ENCODE measurements at places on chromosomes 6 and 20. TPM values are rescaled to one million over a fixed set of nuclear protein-coding genes. Genes with fewer than 3 reads are reported as not detected.

- DNase-seq, result no peak
Measured at GRCh38 chr20:45835329-45835765, 1.7 kb downstream of the SNX21 start.

Gene LAMA2
- total RNA-seq, result 40.2 TPM

DNA sequence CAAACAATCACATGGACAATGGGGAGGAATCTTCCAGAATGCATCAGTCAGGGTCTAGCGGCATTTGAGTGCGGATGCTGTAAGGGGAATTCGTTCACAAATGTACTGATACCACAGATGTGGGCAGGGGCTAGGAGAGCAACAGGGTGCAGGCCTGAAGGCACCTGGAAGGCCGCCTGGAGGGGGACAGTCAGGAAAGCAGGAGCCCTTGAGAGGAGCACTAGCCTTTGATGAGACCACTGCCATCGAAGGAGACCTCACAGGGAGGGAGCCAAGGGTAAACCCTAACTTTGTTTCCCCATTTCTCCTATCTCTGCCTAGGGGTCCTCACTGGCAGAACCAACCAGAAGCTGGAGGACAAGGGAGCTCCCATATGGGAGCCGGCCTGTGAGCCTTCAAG lies 38.2 kb downstream of the MYB start:
- DNase-seq, result no peak

- no peak for DNase-seq
Measured at GRCh38 chr6:150316936-150317335, 51.9 kb upstream of the IYD start.

- no peak for DNase-seq
Measured at GRCh38 chr6:162485464-162485863, 242.1 kb downstream of the PRKN start.

DNA sequence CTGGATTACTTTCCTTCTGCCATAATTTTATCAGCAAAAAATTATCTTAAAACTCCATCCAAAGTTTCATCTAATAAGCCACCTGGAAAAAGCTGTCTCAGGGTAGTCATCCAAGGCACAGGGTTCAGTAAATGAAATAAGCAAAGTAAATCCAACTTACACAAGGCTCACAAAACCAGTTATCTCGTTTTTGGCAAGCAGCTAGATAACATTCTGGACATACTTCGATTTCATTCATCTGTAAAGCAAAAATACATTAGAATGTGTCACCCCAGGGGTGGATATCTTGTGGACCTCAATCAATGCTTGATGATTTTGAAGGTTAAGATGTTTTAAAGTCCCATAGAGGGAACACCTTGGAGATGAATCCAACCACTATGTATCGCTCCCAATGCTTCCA lies 73.1 kb downstream of the ZMYND8 start:
- no peak for DNase-seq

- DNase-seq, result no peak
Measured at GRCh38 chr6:138245751-138246150, 27.5 kb upstream of the PBOV1 start.

GRCh38 chr6:36126553-36127458 lies 3.5 kb upstream of the MAPK13 start:
- peak; percentile 34 for DNase-seq

Gene CGA
- not detected for total RNA-seq

DNA sequence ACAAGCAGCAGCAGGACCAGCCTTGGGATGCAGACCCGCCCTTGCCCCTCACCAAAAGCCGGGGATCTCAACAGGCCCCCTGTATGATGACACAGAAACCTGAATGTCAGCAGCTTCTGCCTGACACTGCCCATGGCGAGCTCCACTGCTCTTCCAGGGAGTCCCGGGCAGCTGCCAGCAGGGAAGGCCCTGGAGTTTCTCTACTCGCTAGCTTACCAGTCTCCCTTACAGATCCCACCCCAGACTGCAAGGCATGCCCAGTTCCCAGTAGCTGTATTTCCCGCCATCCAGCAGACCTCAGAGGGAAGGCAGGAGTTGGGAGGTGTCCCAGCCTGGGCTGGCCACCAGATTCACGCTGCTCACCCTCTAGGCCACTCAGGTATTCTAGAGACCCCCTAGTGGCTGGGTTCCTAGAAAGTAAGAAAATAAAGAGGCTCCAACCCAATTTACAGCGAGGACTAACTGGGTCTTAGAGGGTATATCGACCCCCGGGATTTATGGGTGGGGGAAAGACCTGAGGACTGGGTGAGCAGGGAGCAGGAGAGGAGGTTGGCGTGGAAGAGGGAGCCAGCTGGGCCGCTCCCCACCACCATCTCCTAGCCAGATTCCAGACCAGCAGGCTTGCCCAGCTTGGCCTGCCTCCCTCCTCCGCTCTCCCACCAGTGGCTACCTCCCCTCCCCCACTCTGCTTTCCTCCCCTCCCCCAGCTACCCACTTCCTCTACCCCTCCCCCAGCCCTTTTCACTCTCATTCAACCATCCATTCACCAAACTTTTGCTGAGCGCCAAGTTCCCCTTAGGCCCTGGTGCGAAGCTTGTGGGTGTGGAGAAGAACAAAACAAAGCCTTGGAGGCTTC lies 9.7 kb upstream of the HMGA1 start:
- no peak for DNase-seq

- DNase-seq, result no peak
Measured at GRCh38 chr20:24669701-24670100, 200.3 kb downstream of the SYNDIG1 start.

DNA sequence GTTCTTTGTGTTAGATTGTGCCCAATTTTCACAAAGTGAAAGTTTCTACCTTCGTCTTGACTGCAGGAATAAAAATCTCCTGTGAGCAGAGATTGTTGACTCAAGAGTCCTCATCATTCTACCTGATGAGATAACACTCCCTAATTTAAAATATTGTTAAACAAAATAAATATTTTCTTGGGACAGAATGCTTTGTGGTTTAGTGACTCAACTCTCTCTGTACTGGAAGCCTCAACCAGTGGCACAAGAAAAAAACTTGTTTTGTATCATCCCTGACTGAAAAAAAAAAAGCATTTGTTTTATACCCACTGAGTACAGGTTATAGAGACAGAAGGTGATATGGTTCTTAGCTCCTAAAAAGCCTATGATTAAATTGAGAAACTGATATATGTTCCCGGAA lies 78.9 kb downstream of the CRYBG1 start:
- no peak for DNase-seq

Gene PNPLA1
- not detected for total RNA-seq

GRCh38 chr20:19605786-19606485 lies 152.1 kb upstream of the RIN2 start:
- DNase-seq, result no peak

DNA sequence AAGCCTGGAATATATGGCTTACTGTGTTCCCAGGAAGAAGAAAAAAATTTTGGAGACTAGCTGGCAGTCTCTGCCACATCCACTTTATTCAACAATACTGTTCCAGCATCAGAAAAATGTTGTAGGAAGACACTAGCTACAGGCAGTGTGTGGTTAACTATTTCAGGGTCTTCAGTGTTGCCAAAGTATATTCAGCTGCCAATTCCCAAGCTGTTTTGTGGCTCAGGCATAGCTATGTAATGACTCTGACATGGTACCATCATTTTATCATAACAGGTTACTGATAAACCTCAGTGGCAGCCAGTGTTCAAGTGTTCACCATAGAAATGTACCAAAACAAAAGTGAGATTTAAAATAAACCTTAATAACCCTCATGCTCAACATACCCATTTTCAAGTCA lies 503.1 kb downstream of the ADGRB3 start:
- DNase-seq, result no peak

Gene KHDC1L
- total RNA-seq, result 0.43 TPM

DNA sequence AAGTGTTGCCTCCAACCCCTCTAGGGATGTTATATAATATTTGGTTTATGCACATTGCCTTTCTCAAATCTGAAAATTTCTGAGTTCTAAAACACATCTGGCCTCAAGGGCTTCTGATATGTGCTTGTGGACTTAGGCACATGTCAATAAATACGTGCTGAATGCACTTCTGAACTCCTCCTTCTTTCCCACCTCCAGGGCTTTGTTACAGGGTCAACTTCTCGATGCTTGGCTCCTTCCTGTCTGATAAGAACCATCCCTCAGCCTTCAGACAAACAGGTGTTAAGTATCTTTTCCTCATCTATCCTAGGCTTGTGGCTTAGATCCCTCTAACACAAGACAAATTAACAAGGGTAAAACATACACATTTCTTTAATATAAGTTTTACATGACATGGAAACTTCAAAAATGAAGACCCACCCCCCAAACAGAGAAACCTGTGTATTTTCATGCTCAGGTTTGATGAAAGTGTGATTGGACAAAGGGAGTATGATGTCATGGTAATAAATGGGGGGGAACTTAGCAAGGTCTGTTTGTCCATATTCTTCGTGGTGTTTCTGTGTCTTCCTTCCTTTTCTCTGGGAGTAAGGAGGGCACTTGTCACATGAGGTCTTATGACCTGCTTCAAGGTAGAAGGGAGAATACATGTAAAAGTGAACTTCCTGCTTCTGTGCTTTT lies 326.9 kb downstream of the CD83 start:
- no peak for DNase-seq

DNA sequence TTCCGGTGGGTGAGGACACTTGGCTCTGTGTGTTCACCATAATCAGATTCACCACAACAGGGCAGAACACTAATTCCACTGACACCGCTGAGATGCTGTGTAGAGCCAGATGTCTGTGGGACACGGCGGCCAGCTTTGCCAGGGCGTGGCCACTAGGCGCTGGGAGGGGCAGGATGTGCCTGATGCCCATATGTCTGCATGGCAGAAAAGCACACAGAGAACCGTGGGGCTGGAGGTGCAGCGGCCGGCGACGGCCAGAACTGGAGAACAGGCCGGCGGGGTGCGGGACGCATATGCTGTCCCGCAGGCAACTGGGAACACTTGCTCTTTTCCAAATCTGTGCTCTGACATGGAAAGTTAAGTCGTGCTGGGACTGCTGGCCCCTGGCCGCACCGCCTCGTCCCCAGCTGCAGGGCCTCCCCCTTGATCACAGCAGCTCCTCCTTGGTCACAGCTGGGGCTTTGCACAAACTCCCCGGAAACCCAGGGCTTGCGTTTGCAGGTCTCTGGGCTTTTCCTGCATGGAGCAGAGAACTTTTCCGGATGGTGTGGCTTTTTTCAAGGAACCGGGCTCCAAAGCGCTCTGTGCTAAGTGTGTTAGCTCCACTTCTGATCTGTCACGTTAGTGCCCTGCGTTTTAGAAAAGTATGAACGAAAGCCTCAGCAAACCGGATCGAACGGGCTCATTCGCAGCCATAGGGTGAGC lies 31.1 kb downstream of the NTSR1 start:
- DNase-seq, result peak; percentile 7

GRCh38 chr20:478949-479429 lies 16.7 kb upstream of the TBC1D20 start:
- DNase-seq, result peak; percentile 79

GRCh38 chr6:170287371-170287876 lies 3.5 kb downstream of the DLL1 start:
- DNase-seq, result no peak

GRCh38 chr6:139905404-139906052 lies 531.1 kb upstream of the CITED2 start:
- DNase-seq, result peak; percentile 58

Gene PRR18
- not detected for total RNA-seq

Gene ZBP1
- not detected for total RNA-seq

Gene EBF4
- 2.6 TPM for total RNA-seq

Measured in fibroblast of villous mesenchyme (primary cell).